H9 (cell line): ENCODE measurements at places on chromosomes 5 and 9. TPM values are rescaled to one million over a fixed set of nuclear protein-coding genes. Genes with fewer than 3 reads are reported as not detected.
A peak's percentile ranks its signal among the peaks of the same experiment; 100 is the strongest.

DNA sequence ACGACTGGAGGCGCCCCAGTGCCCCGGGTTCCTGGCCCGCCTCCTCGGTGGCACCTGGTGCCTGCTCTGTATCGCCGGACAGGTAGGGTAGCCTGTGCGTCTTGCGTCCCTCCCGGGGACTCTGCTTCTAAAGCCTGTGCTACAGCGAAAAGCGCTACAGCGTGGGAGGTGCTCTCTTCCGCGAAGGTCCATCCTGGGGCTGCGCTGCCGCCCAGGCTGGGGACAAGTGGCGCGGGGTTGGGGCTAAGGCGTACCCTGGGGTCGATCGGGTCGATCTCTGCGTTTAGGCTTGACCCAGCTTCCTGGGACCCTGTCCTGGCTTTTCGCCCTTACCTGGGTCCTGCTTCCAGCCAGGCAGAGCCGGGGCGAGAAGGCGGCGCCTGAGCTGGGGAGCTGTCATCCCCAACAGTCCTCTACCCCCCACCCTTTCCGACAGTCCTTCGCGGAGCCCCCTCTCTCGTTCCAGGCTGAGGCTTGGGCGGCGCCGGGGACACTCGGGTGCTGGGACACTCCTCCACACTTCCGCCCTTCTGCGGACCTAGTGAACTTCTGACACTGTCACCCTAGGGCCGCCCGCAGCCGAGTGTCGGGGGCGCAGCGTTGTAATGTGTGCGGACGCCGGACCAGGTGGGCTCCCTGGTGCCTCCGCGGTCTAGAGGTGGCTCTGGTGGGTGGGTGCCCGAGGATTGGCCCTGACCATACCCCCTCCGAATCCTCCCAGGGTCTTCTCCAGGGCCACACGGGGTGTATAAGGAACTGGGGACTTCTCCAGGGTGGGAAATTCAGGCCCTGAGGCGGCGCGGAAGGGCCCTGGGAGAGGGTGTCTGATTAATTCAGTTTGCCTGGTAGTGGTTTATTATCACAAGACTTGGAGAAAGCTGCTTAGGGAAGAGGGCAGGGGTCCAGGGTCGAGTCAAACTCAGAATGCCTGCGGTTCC is 328.2 kb downstream of the SH3GL2 start:
- no peaks in the 10 kb centered on the region for H3K36me3 ChIP-seq
- H3K4me3 ChIP-seq = peak overlapping the region; percentile 68
- peak; percentile 61 for DNase-seq

GRCh38 chr5:140240987-140241706 is 61.8 kb downstream of the PFDN1 start:
- H3K36me3 ChIP-seq = no peaks in the 10 kb centered on the region; the same call in 2 of the 3 replicates
- H3K27ac ChIP-seq = no peak overlapping the region
- H3K4me1 ChIP-seq = peaks cover 9% of the 10 kb centered on the region
- H3K27me3 ChIP-seq = no peaks in the 10 kb centered on the region

GRCh38 chr5:125412561-125413495 is 666.4 kb upstream of the ZNF608 start:
- no peaks in the 10 kb centered on the region for H3K27me3 ChIP-seq
- no peak overlapping the region for H3K27ac ChIP-seq
- no peak overlapping the region; the same call in 2 of the 3 replicates for H3K4me3 ChIP-seq

- H3K27ac ChIP-seq = no peak overlapping the region
- H3K4me1 ChIP-seq = no peaks in the 10 kb centered on the region
- H3K27me3 ChIP-seq = no peaks in the 10 kb centered on the region
- H3K36me3 ChIP-seq = peaks cover 9% of the 10 kb centered on the region; the same call in 1 of the 2 replicates
- no peak for DNase-seq
- no peak overlapping the region for H3K4me3 ChIP-seq
Measured at GRCh38 chr5:127834094-127834531, 130.9 kb downstream of the CCDC192 start.

- no peak for DNase-seq
- peaks cover 4% of the 10 kb centered on the region for H3K36me3 ChIP-seq
- no peaks in the 10 kb centered on the region for H3K27me3 ChIP-seq
- H3K4me3 ChIP-seq = peak overlapping the region; percentile 98
Measured at GRCh38 chr5:72847439-72847838, 31.0 kb downstream of the TNPO1 start.

GRCh38 chr9:135500071-135500524 is 384 bp upstream of the MRPS2 start:
- peak overlapping the region; percentile 91 for H3K4me3 ChIP-seq
- no peak for DNase-seq
- no peak overlapping the region for H3K27ac ChIP-seq
- H3K4me1 ChIP-seq = no peaks in the 10 kb centered on the region; the same call in 1 of the 2 replicates
- H3K36me3 ChIP-seq = peaks cover 16% of the 10 kb centered on the region; the same call in 2 of the 3 replicates

DNA sequence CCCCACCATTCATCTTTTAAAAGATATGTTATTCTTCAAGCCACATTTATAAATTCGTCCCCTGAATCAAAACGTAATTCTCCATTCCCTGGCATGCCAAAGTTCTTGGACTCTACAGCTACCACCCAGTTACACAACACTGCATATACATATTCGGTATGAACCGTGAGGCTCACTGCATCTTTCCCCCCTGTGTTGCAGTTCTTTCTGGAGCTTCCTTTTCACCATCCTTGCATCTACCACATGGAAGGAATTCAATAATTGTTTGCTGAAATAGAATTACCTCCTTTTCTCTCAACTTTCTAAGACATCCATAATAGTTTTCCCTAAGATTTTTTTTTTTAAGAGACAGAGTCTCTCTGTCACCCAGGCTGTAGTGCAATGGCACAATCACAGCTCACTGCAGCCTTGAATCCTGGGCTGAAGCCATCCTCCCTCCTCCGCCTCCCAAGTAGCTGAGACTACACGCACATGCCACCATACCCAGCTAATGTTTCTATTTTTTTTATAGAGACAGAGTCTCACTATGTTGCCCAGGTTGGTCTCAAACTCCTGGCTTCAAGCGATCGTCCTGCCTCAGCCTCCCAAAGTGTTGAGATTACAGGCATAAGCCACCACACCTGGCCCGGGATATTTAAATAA is 3.3 kb downstream of the LPAR1 start:
- H3K4me1 ChIP-seq = peaks cover 2% of the 10 kb centered on the region; the same call in 1 of the 2 replicates
- H3K4me3 ChIP-seq = no peak overlapping the region
- H3K36me3 ChIP-seq = no peaks in the 10 kb centered on the region
- no peak overlapping the region for H3K27ac ChIP-seq
- H3K27me3 ChIP-seq = peaks cover 10% of the 10 kb centered on the region; the same call in 1 of the 2 replicates

GRCh38 chr9:1028501-1029190 is 21.5 kb upstream of the DMRT2 start:
- no peaks in the 10 kb centered on the region for H3K4me1 ChIP-seq
- DNase-seq = no peak
- no peak overlapping the region for H3K27ac ChIP-seq
- no peaks in the 10 kb centered on the region for H3K27me3 ChIP-seq
- peaks cover 2% of the 10 kb centered on the region; the same call in 1 of the 2 replicates for H3K36me3 ChIP-seq

DNA sequence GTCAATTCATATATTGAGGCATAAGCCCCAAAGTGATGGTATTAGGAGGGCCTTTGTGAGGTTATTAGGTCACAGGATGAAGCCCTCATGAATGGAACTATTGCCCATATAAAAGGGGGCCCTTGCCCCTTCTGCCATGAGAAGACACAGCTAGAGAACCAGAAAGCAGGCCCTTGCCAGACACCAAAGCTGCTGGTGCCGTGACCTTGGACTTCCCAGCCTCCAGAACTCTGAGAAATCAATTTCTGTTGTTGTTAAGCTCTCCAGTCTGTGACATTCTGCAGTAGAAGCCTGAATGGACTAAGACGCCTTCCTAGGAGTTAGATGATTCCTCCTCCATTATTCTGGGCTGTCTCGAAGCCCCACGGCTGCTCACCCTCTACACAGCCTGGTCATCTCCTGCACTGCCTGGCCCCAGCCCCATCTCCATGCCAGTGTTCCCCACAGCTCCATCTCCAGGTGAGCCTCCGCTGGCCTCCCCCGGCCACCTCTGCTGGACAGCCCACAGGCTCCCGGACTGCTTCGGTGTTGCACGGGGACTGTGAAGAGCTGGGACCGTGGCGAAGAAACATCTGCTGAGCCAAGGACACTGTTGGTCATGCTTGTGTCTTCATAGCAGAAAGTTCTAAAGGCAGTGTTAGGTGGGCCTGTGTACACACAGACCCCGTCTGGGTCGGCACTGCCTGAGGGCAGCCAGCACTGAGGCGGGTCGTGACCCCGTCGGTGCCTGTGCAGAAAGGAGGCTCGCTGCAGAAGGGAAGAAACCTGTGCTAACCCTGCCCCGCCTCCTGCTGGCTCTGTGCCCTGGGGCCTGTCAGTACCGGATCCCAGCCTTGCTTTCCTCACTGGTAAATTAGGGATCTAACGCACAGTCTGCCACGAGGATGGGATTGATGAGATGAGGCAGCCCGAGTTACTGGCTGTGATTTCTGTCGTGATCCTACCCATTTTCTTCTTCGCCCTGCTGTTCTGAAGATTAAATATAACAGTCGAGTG is 55.1 kb upstream of the CNOT6 start:
- peaks cover 2% of the 10 kb centered on the region; the same call in 2 of the 3 replicates for H3K36me3 ChIP-seq
- H3K4me3 ChIP-seq = no peak overlapping the region
- no peaks in the 10 kb centered on the region; the same call in 1 of the 2 replicates for H3K4me1 ChIP-seq
- no peak for DNase-seq

Gene SOHLH1
- not detected in 2 replicates for total RNA-seq

GRCh38 chr5:149990518-149991376 is 9.7 kb downstream of the TIGD6 start:
- no peak overlapping the region for H3K27ac ChIP-seq
- no peak overlapping the region for H3K4me3 ChIP-seq
- no peaks in the 10 kb centered on the region for H3K4me1 ChIP-seq
- peak; percentile 67 for DNase-seq
- no peaks in the 10 kb centered on the region for H3K36me3 ChIP-seq

Gene MRPS27
- total RNA-seq = 78.1 and 83.3 TPM in 2 replicates
